ENCODE measurements at places on chromosomes 11 and 22. TPM values are rescaled to one million over a fixed set of nuclear protein-coding genes. Genes with fewer than 3 reads are reported as not detected.

DNA sequence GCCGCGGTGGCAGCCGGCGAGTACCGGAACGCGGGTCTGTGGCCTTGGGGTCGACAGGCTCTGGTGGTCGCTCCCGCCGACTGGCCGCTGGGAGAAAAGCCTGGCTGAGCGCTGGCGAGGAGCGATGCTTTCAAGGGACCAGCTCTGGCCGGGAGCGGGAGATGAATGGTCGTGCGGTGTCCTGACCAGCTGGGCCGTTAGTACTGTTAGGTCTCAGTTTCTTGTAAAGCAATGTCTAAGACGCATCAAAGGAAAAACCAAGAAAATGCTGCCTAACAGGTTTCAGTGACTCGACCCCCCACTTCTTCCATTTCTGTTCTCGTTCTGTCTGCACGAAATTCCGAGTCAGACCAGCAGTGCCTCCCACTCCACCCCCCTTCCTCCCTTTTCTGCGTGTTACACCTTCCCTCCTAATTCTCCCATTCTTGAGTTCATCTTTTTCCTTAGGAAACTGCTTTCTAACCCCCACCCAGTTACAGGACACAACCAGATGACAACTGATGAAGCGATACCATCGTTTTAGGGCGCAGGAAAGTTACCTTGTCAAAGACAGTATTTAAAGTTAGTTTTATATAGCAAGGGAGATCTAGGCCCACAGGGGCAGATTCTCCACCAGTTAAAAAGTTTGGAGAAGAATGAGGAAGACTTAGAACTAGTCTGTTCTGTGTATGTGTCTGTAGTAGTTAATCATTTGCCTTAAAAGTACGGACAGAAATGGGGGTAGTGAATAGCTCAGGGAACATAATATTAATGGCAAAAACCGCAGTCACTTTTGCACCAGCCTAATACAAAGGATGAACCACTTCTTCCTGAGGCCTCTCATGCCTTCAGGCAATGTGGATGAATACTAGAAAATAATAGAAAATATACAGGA is 1.0 kb downstream of the CUL5 start:
- no peak for DNase-seq
- H3K27ac ChIP-seq, result peak overlapping the region; percentile 98
- no peaks in the 10 kb centered on the region for H3K36me3 ChIP-seq
- H3K27me3 ChIP-seq, result no peaks in the 10 kb centered on the region

- no peaks in the 10 kb centered on the region for H3K4me1 ChIP-seq
- no peak overlapping the region for H3K4me3 ChIP-seq
- no peaks in the 10 kb centered on the region for H3K27me3 ChIP-seq
- no peaks in the 10 kb centered on the region for H3K36me3 ChIP-seq
- DNase-seq, result no peak
- H3K27ac ChIP-seq, result no peak overlapping the region
Measured at GRCh38 chr11:8426076-8426475, 162.4 kb upstream of the LMO1 start.

DNA sequence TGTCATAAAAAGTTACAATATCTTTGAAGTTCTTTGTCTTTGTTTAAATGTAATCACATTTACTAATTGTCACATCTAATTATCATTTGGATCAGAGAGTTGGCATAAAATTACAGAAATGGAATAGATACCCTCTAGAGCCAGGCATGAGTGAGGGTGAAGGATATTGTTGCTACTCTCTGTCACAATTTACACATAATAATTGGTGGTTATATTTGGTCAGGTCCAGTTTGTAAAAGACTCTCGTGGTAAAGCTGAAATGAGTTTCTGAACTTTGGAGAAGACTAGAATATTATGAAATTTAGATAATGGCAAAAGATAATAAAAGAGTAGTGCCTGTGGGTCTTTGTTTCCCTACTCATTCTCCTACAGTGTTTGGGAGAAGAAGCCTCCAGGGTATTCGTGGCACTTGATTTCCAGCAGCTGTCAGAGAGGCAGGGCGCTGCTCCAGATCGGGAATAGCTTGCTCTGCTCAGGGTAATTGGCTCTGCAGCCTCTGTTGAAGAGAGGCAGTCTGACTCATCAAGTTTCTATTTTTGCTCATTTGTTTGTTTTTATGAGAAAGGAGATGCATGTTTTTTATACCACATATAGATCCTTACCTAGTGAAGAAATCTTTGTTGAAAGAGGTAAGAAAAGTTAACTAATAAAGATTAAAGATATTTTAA is 349.9 kb downstream of the CNTN5 start:
- H3K27me3 ChIP-seq, result no peaks in the 10 kb centered on the region
- no peaks in the 10 kb centered on the region for H3K36me3 ChIP-seq
- peak; percentile 26 for DNase-seq
- H3K27ac ChIP-seq, result no peak overlapping the region
- H3K4me1 ChIP-seq, result no peaks in the 10 kb centered on the region
- no peak overlapping the region for H3K4me3 ChIP-seq

GRCh38 chr11:71999798-72000197 is 1.1 kb downstream of the IL18BP start:
- H3K4me1 ChIP-seq, result peaks cover 16% of the 10 kb centered on the region
- no peaks in the 10 kb centered on the region for H3K27me3 ChIP-seq
- H3K4me3 ChIP-seq, result no peak overlapping the region
- H3K36me3 ChIP-seq, result peaks cover 21% of the 10 kb centered on the region
- peak overlapping the region; percentile 89 for H3K27ac ChIP-seq

GRCh38 chr11:112903340-112903739 is 57.9 kb upstream of the NCAM1 start:
- no peak overlapping the region for H3K27ac ChIP-seq
- H3K4me1 ChIP-seq, result peaks cover 12% of the 10 kb centered on the region

DNA sequence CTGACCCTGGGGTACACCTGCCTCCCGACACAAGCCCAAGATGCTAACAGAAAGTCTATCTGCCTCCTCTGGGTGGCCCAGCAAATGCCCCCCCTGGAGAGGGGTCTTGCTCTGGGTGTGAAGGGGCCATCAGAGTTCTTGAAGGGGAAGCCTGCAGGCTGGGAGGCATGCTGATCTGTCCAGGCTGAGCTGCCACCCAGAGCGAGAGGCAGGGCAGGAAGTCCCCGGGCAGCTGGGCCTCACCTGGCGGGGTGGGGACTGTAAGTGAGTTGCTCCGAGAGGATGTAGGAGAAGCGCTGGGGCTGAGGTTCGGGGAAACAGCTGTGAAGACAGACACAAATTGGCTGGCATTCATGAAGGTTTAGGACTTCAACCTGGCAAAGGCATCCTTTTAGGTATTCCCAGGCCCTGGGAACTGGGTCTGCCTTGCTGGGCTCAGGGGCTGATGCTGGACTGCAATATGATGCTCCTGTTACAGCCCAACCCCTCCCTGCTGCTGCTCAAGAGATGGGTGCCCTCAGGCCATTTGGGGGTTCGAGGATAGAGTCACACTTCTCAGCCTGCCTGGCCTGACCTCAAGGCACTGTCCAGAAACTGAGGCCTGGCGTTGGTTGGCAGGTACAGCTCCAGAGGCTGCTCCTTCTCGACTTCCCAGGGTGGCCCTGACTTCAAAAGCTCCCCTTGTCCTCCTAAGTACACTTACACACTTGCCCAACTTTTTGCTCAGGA is 60.2 kb upstream of the LYVE1 start:
- peaks cover under 1% of the 10 kb centered on the region for H3K4me1 ChIP-seq
- H3K36me3 ChIP-seq, result no peaks in the 10 kb centered on the region
- no peak overlapping the region for H3K4me3 ChIP-seq
- H3K27ac ChIP-seq, result no peak overlapping the region
- H3K27me3 ChIP-seq, result no peaks in the 10 kb centered on the region

GRCh38 chr22:45876136-45877035 is 100.6 kb downstream of the WNT7B start:
- H3K4me3 ChIP-seq, result no peak overlapping the region
- peaks cover 14% of the 10 kb centered on the region for H3K27me3 ChIP-seq
- no peak for DNase-seq
- H3K36me3 ChIP-seq, result no peaks in the 10 kb centered on the region
- H3K4me1 ChIP-seq, result no peaks in the 10 kb centered on the region

DNA sequence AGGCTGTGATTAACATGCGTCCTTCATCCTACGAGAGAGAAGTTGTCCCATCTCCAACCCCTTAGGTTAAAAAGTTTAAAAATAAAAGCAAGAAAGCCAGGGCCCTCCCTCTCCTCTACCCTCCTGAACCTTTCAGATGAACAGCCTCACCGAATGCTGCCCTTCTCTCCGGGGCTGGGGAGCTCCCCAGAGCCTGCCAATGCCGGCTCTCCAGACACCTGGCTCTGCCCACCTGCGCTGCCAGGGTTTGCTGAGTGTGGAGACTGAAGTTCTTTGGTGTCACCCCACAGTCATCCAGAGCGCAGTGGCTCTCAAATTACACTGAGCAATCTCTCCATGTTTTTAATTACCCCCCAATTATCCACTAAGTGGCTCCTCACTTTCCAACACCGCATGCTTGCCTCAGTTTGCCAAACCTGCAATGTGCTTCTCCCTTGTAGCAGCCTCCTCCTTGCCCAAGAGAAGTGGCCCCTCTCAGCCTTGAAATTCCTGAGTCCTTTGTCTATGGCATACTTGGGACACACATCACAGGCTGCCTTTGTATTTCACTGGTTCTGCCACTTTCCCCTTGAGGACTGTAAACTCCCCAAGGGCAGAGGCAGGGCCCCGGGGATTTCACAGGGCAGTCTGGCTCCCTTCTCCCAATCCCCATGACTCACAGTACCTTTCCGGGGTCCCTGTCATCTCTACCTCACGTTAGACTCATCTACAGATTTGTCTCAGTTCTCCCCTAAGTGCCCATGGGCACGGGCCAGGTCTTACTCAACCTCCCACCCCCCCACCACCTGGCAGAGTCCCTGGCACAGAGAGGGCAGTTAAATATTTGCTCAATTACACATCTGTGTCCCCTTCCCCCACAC is 2.0 kb downstream of the MYH9 start:
- H3K27ac ChIP-seq, result peak overlapping the region; percentile 98
- H3K4me1 ChIP-seq, result peaks cover 20% of the 10 kb centered on the region
- H3K4me3 ChIP-seq, result peak overlapping the region; percentile 75
- DNase-seq, result peak; percentile 85
- H3K27me3 ChIP-seq, result no peaks in the 10 kb centered on the region

DNA sequence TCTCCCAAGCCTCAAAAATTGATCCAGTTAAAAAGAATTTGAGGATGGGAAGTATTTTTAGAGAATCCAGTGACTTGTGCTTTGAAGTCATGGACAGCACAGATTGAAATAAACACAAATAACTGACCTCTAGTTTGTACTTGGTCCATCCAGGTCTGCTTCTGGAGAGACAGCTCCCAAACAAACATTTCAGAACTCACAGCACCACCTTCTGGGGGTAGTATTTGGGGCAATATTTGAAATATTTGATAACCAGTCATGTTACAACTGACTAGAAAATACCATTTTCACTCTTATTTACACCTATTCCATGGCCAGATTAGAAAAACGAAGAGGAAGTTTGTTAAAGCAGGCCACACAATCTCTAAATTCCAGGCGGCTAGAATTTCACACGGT is 56.2 kb downstream of the CTSC start:
- H3K4me3 ChIP-seq, result no peak overlapping the region
- no peak overlapping the region for H3K27ac ChIP-seq
- peaks cover 7% of the 10 kb centered on the region for H3K4me1 ChIP-seq
- DNase-seq, result no peak
- H3K27me3 ChIP-seq, result no peaks in the 10 kb centered on the region
- no peaks in the 10 kb centered on the region for H3K36me3 ChIP-seq

The ABCG4 gene
- total RNA-seq, result 0.25 TPM

The DEPDC5 gene
- 27.3 TPM for total RNA-seq

DNA sequence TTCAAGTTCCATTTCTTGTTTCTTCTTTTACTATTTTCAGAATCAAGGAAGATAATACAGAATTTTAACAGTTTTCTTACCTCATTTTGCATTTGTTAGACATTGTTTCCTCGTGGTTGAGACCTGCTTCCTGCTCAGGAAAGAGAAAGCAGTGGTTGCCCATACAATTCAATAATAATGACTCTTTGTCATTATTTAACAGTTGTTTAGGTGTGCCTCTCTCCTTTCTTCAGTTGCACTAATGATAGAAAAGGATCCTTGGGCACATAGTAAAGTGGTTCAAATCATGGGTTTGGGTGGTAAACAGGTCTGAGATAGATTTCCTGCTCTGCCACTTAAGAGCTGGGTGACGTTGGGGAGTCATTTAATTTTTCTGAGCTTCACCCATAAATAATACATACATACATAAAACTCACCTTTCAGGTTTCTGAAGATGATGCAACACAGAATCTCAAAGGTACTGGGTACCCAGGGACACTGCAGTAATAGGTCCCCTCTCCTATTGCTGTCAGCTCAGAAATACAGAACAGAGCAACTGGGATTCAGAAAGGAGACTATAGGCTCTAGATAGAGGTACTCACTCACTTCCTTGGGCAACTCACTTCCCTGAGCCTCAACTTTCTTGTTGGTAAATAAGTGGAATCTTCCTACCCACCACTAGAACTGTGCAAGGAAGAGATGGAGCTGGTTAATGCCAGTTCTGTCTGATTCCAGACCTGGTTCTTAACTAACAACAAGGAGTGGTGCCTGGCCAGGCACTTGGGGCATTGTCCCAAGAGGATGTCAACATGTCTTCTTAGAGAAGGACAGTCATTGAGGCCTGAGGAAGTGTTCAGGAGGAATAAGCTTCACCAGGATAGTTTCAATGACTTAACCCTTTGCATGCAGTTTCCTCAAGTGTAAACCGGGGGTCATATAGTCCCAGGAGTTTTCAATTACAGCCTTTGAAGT is 34.9 kb downstream of the CD44 start:
- no peak overlapping the region for H3K4me3 ChIP-seq
- no peaks in the 10 kb centered on the region for H3K27me3 ChIP-seq
- H3K4me1 ChIP-seq, result no peaks in the 10 kb centered on the region
- H3K27ac ChIP-seq, result peak overlapping the region; percentile 8
- DNase-seq, result no peak

- no peaks in the 10 kb centered on the region for H3K36me3 ChIP-seq
- H3K27ac ChIP-seq, result no peak overlapping the region
- H3K27me3 ChIP-seq, result no peaks in the 10 kb centered on the region
- H3K4me3 ChIP-seq, result no peak overlapping the region
- H3K4me1 ChIP-seq, result no peaks in the 10 kb centered on the region
Measured at GRCh38 chr11:110130642-110131238, 37.5 kb downstream of the ZC3H12C start.

The OR8G5 gene
- not detected for total RNA-seq

The CECR2 gene
- total RNA-seq, result 3.4 TPM

- no peaks in the 10 kb centered on the region for H3K27me3 ChIP-seq
- H3K36me3 ChIP-seq, result no peaks in the 10 kb centered on the region
- H3K27ac ChIP-seq, result no peak overlapping the region
- H3K4me1 ChIP-seq, result no peaks in the 10 kb centered on the region
- H3K4me3 ChIP-seq, result no peak overlapping the region
Measured at GRCh38 chr11:101292661-101293240, 163.1 kb upstream of the PGR start.

The ATG13 gene
- 73.5 TPM for total RNA-seq
